Caco-2 (cell line): ENCODE measurements at places on chromosomes 6 and 20.

- no peaks in the 10 kb centered on the region for H3K27me3 ChIP-seq
- H3K4me3 ChIP-seq: no peak overlapping the region
- H3K27ac ChIP-seq: peak overlapping the region; percentile 15
- H3K4me1 ChIP-seq: peaks cover 28% of the 10 kb centered on the region
- no peak for DNase-seq
Measured at GRCh38 chr20:38050686-38051085, 17.1 kb downstream of the RPRD1B start.

- no peaks in the 10 kb centered on the region for H3K27me3 ChIP-seq
- no peak overlapping the region for H3K4me3 ChIP-seq
- H3K27ac ChIP-seq: no peak overlapping the region
- DNase-seq: no peak
- H3K36me3 ChIP-seq: no peaks in the 10 kb centered on the region
- no peaks in the 10 kb centered on the region for H3K4me1 ChIP-seq
Measured at GRCh38 chr6:136762022-136762975, 30.0 kb downstream of the MAP3K5 start.

DNA sequence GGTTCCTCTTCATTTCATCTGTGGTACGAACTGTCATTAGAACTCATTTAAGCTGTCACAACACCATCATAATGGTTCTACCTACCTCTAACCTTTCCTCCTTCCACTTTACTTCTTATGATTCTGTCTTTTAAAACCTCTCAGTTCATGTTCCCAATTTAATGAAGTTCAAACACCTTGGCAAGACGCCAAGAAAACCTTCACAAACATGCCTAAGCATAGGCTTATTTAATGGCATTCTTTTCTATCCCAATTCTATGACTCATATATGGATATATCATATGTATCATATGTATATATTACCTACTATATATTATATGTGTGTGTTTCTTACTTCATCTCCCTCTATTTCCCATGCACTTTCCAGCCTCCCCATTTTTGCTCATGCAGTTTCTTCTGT lies 283.4 kb upstream of the TBX18 start:
- no peaks in the 10 kb centered on the region for H3K27me3 ChIP-seq
- H3K4me3 ChIP-seq: no peak overlapping the region

DNA sequence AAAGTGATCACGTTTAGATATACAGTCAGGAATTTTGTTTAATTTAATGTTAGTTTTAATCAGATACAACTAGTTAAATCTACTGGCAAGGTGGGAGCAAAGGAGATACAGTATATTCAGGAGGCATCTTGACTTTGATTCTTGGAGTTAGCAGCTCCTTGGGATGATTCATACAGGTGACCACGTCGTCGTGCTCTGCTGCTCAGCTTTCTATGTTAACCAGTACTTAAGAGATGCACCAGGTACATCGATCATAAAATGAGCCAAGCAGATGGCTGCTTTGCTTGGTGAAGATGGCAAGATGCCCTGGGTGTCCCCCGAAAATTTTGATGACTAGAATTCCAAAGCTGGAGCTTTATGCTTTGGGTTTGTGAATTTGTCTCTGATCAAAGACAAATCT lies 64.7 kb downstream of the TBC1D7 start:
- H3K4me1 ChIP-seq: peaks cover 19% of the 10 kb centered on the region
- no peak overlapping the region for H3K27ac ChIP-seq
- no peak for DNase-seq
- no peaks in the 10 kb centered on the region for H3K27me3 ChIP-seq

DNA sequence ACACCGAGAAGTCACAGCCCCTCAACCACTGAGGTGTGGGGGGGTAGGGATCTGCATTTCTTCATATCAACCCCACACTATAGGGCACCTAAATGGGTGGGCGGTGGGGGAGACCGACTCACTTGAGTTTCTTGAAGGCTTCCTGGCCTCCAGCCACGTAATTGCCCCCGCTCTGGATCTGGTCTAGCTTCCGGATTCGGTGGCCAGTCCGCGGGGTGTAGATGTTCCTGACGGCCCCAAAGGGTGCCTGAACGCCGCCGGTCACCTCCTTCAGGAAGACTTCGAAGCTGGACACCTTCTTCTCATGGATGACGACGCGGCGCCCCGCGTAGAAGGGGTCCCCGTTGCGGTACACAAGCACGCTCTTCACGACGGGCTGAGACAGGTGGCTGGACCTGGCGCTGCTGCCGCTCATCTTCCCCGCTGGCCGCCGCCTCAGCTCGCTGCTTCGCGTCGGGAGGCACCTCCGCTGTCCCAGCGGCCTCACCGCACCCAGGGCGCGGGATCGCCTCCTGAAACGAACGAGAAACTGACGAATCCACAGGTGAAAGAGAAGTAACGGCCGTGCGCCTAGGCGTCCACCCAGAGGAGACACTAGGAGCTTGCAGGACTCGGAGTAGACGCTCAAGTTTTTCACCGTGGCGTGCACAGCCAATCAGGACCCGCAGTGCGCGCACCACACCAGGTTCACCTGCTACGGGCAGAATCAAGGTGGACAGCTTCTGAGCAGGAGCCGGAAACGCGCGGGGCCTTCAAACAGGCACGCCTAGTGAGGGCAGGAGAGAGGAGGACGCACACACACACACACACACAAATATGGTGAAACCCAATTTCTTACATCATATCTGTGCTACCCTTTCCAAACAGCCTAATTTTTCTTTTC lies at the start of gene DCDC2:
TSS of gene DCDC2 (minus strand) at position 724 of the 883 bp plus-strand sequence. CDS start at position 415, 309 bp downstream.
- no peaks in the 10 kb centered on the region for H3K36me3 ChIP-seq
- DNase-seq: peak; percentile 98
- H3K27ac ChIP-seq: peak within 1 kb of the TSS; percentile 81
- peaks cover 18% of the 10 kb centered on the region; the same call in 1 of the 2 replicates for H3K4me1 ChIP-seq
- H3K27me3 ChIP-seq: no peaks in the 10 kb centered on the region
- H3K4me3 ChIP-seq: peak within 1 kb of the TSS; percentile 90

- no peak overlapping the region for H3K27ac ChIP-seq
- no peaks in the 10 kb centered on the region for H3K27me3 ChIP-seq
- no peaks in the 10 kb centered on the region for H3K4me1 ChIP-seq
- no peak overlapping the region for H3K4me3 ChIP-seq
Measured at GRCh38 chr6:166565084-166565967, 21.2 kb downstream of the RAMACL start.

GRCh38 chr6:20302702-20303251 lies 90.5 kb upstream of the MBOAT1 start:
- no peak for DNase-seq
- no peak overlapping the region for H3K27ac ChIP-seq
- H3K36me3 ChIP-seq: no peaks in the 10 kb centered on the region
- no peak overlapping the region for H3K4me3 ChIP-seq

GRCh38 chr6:42394881-42395620 lies 56.7 kb downstream of the TRERF1 start:
- H3K36me3 ChIP-seq: no peaks in the 10 kb centered on the region
- H3K4me3 ChIP-seq: no peak overlapping the region
- peaks cover 10% of the 10 kb centered on the region for H3K4me1 ChIP-seq
- no peak overlapping the region for H3K27ac ChIP-seq

DNA sequence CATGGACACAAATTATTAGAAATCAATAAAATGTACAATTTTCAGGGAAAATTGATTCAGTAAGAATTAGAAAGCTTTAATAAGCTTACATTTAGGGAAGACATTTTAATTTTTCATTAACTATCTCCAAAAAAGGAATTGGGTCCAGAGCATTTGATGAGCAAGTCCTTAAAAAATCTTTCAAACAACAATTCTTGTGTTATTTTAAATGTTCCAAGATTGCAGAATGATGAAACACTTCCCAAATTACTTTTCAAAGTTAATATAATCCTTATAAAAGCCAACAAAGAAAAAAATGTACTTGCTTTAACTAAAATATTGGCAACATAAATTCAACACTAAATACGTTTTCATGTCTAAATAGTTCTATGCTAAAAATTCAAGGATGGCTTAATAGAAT lies 102.0 kb downstream of the ADAT2 start:
- no peaks in the 10 kb centered on the region for H3K36me3 ChIP-seq
- H3K4me1 ChIP-seq: no peaks in the 10 kb centered on the region
- no peaks in the 10 kb centered on the region for H3K27me3 ChIP-seq
- no peak overlapping the region for H3K4me3 ChIP-seq

DNA sequence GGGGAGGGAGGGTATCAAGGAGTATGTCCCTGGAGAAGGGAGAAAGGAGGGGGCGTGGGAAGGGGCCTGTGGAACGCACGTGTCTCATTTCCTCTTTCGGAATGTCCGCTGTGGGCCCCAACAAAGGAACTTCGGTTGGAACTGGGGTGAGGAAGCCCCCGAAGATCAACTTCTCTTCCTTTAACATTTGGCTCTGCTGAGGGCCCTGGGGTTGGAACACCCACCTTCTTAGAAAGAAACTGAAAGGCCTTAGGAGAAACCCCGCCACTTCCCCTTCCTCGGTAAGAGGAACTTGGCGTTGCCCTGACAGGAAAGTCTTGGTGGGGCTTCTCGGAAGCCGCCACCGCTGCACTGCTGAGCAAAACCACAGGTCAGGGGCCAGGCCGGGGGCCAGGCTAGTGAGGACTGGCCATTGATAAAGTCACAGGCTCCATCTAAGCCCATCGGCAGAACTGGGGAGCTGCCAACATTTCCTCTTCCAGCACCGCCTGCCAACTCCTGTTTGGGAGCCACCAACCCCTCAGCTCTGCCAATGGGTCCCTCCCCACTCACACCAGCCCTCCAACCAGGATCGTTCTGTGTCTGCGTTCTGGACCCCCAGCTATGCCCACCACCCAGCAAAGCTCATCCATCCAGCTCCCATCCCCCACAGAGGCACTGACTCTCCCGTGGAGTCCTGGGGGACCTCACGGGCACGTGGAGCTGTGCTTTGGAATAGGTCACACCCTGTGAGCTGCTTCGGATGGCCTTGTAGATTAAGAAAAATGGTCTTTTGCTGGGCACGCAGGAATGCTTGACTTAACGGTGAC lies 44.8 kb downstream of the FGD2 start:
- H3K27ac ChIP-seq: no peak overlapping the region
- no peak for DNase-seq
- H3K27me3 ChIP-seq: no peaks in the 10 kb centered on the region
- H3K4me1 ChIP-seq: peaks cover 13% of the 10 kb centered on the region
- H3K36me3 ChIP-seq: no peaks in the 10 kb centered on the region

DNA sequence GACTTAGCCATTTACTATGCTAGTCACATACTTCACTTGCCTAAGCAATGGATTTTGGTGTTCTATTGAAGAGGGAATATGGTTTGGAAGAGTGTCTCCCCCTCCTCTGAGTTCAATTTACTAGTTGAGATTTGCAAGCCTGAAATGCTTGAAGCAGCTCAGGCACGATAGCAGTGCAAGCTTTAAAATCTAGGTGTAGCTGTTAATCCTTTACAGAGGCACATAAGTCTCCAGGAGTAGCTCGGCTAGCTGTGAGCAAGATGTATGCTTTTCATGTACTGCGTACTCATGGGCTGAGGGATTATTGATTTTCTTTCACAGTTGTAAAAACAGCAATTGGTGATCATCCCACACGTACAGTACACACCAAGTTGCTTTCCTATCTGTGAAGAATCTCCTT lies 726 bp downstream of the FLRT3 start:
- peaks cover 31% of the 10 kb centered on the region for H3K4me1 ChIP-seq
- H3K4me3 ChIP-seq: peak overlapping the region; percentile 54
- peak overlapping the region; percentile 48 for H3K27ac ChIP-seq
- H3K36me3 ChIP-seq: no peaks in the 10 kb centered on the region

- H3K4me1 ChIP-seq: no peaks in the 10 kb centered on the region
- H3K4me3 ChIP-seq: no peak overlapping the region
- no peak overlapping the region for H3K27ac ChIP-seq
Measured at GRCh38 chr6:25916789-25917490, 13.6 kb downstream of the SLC17A2 start.

GRCh38 chr6:95768539-95768938 lies 191.2 kb downstream of the MANEA start:
- H3K4me3 ChIP-seq: no peak overlapping the region
- H3K4me1 ChIP-seq: peaks cover 15% of the 10 kb centered on the region; the same call in 1 of the 2 replicates
- no peaks in the 10 kb centered on the region for H3K27me3 ChIP-seq
- H3K36me3 ChIP-seq: no peaks in the 10 kb centered on the region
- H3K27ac ChIP-seq: peak overlapping the region; percentile 13

DNA sequence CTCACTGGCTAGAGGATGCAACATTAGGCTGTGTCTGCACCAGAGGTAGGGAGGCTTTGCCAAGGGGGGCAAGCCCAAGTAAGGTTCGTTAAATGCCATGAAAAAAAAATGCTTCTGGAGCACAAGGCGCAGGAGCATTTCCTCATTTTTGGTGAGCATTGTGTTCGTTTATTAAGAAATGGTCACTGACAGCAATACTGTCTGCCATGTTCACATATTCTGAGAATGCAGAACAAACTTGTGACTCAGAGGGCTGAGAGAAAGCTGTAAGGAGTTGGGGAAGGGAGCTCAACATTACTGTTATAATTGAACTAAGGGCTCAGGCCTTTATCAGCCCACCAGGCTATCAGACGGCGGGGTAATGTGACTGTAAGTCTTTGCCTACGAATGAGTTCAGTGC lies 465.4 kb upstream of the BTBD3 start:
- no peaks in the 10 kb centered on the region for H3K36me3 ChIP-seq
- H3K4me1 ChIP-seq: peaks cover 46% of the 10 kb centered on the region
- H3K27ac ChIP-seq: peak overlapping the region; percentile 46
- H3K4me3 ChIP-seq: no peak overlapping the region
- no peaks in the 10 kb centered on the region for H3K27me3 ChIP-seq
- no peak for DNase-seq

- H3K4me3 ChIP-seq: no peak overlapping the region
- no peak for DNase-seq
- peaks cover 39% of the 10 kb centered on the region for H3K4me1 ChIP-seq
- H3K27me3 ChIP-seq: no peaks in the 10 kb centered on the region
- H3K27ac ChIP-seq: peak overlapping the region; percentile 14
Measured at GRCh38 chr20:50541606-50542041, 31.4 kb downstream of the PTPN1 start.

DNA sequence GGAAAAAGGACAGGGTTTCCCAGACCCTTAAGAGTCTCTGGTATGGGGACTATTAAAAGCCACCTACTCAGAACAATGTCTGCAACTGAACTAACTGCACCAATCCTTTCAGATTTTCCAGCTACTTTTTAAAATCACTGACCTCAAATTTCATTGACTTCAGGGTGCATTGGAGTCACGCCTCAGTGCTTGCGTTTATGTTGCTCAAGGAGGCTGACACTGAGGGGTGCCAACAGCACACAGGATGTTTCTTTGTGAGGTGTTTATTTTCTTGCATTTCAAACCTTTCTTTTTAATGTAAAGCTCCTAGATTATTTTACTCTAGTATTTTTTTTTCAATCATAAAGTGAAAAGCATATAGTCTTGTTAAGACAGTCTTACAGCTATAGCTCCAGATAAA lies 402.0 kb upstream of the SLC35B3 start:
- no peak for DNase-seq
- no peak overlapping the region for H3K4me3 ChIP-seq
- H3K4me1 ChIP-seq: no peaks in the 10 kb centered on the region; the same call in 1 of the 2 replicates
- no peak overlapping the region for H3K27ac ChIP-seq
- H3K27me3 ChIP-seq: no peaks in the 10 kb centered on the region

GRCh38 chr6:144912474-144912873 lies 627.3 kb downstream of the UTRN start:
- H3K36me3 ChIP-seq: no peaks in the 10 kb centered on the region
- no peak overlapping the region for H3K4me3 ChIP-seq
- H3K27ac ChIP-seq: no peak overlapping the region
- H3K27me3 ChIP-seq: no peaks in the 10 kb centered on the region
- H3K4me1 ChIP-seq: no peaks in the 10 kb centered on the region
- no peak for DNase-seq

DNA sequence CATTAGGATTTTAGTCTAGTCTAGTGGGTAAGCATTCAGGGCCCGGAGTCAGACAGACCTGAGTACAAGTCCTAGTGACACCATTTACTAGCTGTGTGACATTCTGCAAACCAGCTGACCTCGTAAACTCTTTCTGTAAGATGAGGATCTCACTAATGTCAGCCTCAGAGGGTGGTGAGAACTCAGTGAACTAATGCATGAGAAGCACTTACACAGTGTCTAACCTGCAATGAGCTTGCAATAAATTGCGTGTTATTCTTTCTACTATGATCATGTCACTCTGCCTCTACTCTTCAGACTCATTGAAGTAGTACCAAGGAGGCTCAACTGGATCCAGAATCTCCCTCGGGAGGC lies 41.1 kb upstream of the ZNF831 start:
- H3K4me3 ChIP-seq: no peak overlapping the region
- H3K4me1 ChIP-seq: no peaks in the 10 kb centered on the region
- H3K27ac ChIP-seq: no peak overlapping the region
- DNase-seq: no peak
- H3K36me3 ChIP-seq: no peaks in the 10 kb centered on the region
